ENCODE measurements at places on chromosomes 11 and 22.

- DNase-seq = peak; percentile 43
These were observed 32.1 kb upstream of the PRODH start for GRCh38 chr22:18968011-18968749.

DNA sequence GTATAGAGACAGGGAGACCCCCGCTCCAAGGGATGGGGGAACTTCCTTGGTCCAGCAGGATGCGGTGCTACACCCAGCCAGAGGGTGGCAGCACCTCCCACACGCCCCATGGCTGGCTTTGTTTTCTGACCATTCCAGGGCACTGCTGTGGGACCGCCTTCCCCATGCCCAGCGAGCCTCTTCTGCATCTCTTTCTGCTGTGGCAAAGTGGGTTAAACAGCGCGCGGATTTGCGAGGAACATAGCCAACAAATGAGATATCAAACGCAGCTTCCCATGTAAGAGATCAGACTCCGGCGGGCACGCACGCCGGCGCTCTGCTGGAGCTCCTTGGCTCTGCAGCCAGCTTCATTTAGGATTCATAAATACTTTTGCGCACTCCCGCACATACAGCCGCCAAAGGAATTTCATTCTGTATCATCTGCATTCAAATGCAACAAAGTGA is 485.8 kb upstream of the CADM1 start:
- no peak for DNase-seq

DNA sequence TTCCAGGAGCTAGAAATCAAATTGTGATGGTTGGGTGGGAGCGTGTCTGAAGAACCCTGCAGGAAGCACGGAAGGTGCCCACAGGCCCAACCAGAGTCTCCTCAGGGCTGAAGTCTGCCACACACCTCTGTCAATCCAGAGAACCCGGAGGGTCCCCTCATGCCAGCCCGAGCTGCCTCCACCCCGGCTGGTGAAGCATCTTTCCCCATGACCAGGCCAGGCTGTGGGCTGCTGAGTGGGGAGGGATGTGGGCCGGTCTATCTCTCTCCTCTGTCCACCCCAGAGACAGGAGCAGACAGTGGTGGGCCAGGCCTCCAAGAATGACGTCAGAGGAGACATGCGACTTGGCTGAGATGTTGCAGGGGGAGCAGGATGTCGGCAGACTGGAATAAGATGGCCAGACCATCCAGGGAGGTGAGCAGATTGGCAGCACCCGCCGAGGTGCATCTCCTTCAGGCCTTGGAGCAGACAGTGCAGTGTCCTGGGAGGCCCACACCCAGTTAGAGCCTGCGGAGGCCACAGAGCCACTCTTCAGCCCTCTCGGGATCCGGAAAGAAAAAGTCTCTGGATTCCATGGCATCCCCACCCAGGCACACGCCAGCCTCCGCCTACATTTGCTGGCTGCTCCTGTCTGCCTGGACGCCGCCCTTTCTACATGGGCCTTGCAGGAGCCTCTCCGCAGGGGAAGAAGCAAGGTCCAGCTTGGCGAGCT is 1524.9 kb downstream of the BRD1 start:
- no peak for DNase-seq

- no peak for DNase-seq
These were observed 4.5 kb downstream of the RNH1 start for GRCh38 chr11:502288-503178.

- DNase-seq = no peak
These were observed 25.4 kb downstream of the ADAMTS15 start for GRCh38 chr11:130473795-130474377.

DNA sequence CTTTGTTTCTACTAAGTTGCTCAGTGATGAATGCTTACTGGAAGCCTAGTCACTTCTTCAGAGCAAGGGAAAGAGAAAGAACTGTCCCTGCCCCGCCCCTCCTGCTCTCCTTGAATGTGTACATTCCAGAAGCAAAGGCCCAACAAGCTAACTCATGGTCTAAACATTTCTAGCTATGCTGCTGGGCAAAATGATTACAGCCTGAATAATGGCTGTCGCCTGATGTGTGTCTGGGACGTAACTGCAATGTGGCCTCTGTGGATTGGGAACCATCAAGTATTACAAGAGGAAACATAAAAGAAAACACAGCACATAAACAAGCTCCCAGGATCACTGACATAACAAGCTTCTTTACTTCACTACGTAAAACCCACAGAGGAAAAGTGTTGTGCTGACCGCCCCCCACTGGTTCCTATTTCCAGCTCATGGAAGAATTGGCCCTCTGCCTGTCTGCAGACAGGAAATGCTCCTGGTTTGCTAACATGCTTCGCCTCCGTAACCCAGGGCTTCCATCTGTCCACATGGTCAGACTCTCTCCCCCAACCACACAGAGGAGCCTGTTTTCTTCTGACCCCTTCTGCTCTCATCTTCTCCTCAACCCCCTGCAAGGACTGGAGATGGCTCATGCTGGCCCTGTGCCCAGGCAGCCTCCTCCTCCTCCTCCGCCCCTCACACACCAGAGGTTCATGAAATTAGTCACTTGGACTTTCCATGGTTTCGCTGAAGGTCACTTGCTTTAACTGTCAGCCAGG is 187.2 kb downstream of the MAML2 start:
- peak; percentile 99 for DNase-seq

GRCh38 chr22:31630331-31631329 is 31.4 kb downstream of the PISD start:
- DNase-seq = peak; percentile 85

- DNase-seq = peak; percentile 17
These were observed 761 bp upstream of the TMEM25 start for GRCh38 chr11:118530180-118530682.

GRCh38 chr22:48218889-48219420 is 1456.5 kb downstream of the TBC1D22A start:
- DNase-seq = no peak

DNA sequence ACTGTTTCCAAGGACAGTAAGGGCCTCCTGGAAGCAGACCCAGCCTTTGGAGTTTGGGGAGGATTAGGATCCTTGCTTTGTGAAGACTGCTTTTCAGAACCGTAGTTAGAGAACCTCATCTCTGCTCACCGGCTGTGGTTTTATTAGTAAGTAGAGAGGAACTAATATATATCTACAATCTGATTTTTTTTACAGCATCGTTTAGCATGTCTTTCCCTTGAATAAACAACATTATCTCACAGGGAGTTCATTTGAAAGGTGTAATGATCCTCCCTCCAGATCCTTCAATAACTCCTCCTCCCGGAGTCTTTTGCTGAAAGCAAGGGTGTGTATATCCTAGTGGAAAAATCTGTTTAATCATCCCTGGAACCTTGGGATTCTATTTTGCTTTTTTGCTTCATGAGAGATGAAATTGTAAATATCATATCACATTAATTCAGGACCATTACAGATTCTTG is 132.7 kb downstream of the DBX1 start:
- DNase-seq = peak; percentile 32

DNA sequence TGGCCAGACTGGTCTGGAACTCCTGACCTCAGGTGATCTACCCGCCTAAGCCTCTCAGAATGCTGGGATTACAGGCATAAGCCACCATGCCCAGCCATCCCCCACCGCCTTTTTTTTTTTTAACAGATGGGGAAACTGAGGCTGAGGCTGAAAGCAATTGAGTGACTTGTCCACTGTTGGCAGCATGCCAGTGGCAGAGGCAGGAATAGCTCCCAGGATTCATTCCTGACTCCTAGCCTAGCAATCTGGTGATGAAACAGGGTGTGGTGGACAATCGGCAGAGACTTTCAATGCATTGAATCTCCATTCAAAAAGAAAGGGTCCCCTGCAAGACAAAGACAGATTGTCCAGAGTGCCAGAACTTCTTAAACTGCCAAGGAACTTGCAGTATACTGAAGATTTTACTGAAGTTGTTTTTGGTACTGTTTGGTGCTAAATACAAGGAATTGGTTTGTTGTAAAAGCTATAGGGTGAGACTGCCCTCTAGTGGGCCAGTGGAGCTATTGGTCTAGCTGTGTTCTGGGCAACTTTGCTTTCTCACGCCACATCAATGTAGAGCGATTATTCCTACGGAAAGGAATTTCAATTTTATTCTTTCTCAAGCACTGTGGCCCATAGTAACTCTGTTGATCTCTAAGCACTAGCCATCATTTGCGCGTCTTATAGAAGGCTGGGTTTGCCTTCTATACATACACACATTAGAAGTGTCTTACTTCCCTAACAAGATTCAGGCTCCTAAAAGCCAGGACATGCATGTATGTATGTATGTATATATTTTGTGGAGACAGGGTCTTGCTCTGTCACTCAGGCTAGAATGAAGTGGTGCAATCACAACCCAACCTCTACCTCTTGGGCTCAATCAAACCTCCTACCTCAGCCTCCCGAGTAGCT is 21.0 kb downstream of the C22orf31 start:
- DNase-seq = peak; percentile 90

- DNase-seq = no peak
These were observed 220.1 kb upstream of the E2F8 start for GRCh38 chr11:19460718-19461405.

DNA sequence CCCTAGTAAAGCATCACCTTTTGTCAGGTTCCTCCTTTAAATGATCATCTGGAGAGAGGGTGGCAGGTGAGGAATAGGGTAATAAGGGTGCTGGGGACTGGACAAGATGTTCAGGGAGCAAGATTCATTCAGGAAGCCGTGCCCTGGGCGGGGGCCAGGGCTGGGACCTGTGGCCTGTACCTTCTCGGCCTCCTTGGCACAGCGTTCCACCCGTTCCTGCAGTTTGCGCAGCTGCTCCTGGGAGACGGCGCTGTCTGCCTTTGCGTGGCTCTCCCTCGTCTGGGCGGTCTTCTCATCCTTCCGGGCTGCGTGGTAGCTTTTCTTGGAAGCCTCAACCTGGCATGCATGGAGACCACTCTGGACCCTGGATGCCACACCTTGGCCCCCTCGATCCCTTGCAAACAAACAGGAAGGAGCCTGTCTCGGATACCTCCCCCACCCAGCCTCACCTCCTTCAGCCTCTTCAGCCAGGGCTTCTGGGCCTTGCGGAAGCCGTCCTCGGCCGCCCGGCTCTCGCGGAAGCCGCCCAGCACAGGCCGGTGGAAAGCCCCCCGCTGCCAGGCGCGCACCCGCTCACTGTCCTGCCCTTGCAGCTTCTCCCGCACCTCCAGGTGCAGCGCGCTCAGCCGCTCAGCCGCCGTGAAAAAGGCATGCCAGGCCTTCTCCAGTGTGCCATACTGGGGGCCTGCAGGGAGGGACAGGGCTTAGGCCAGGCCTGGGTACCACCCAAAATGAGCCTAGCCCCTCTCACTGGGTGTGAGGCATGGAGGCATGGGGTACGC is 3.5 kb upstream of the ARFGAP2 start:
- DNase-seq = no peak

DNA sequence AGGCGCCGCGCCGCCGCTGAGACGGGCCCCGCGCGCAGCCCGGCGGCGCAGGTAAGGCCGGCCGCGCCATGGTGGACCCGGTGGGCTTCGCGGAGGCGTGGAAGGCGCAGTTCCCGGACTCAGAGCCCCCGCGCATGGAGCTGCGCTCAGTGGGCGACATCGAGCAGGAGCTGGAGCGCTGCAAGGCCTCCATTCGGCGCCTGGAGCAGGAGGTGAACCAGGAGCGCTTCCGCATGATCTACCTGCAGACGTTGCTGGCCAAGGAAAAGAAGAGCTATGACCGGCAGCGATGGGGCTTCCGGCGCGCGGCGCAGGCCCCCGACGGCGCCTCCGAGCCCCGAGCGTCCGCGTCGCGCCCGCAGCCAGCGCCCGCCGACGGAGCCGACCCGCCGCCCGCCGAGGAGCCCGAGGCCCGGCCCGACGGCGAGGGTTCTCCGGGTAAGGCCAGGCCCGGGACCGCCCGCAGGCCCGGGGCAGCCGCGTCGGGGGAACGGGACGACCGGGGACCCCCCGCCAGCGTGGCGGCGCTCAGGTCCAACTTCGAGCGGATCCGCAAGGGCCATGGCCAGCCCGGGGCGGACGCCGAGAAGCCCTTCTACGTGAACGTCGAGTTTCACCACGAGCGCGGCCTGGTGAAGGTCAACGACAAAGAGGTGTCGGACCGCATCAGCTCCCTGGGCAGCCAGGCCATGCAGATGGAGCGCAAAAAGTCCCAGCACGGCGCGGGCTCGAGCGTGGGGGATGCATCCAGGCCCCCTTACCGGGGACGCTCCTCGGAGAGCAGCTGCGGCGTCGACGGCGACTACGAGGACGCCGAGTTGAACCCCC is 798 bp downstream of the BCR start:
- DNase-seq = no peak

GRCh38 chr11:36167729-36168128 is 121.5 kb downstream of the COMMD9 start:
- no peak for DNase-seq

DNA sequence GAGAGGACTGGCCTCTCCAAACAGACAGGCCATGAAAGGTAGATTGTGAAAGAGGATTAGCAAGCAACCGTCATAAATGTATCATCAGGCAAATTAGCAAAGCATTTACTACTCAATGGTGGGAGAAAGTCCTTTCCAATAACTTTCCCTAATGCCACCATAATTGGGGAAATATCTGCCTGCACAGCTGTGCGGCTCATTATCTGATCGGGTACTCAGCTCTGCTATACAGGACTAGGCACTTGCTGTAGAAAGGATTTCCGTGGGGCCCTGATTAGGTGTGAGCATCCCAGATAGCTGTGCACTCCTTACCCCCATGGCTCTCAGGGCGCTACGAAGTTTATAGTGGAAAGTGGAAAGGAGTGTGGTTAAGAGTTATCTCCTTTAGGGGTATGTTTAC is 309.7 kb upstream of the PLET1 start:
- no peak for DNase-seq

DNA sequence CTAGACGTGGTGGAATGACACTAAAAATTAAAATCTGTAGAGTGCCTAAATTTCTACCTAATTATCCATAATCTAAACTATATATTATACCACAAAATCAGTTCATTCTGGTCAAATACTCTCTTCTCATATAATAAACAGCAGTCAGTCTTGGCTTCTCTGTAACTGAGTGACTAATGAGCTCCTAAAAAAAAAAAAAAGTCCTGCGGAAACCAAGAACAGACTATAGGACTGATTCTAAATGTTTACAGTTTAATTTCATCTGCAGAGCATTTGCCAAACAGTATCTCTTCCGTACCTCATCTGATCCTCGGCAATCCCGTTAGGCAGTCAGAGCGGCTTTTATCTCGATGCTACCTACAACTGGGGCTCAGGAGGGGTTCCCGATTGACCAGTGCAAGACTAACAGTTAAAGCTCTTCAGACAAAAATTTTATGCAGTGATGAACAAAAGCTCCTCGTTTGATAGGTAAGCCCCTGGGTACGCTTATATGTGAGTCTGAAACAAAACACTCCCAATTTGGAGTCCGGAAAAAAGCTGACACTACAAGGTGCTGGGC is 686 bp downstream of the KIF18A start:
- peak; percentile 53 for DNase-seq

DNA sequence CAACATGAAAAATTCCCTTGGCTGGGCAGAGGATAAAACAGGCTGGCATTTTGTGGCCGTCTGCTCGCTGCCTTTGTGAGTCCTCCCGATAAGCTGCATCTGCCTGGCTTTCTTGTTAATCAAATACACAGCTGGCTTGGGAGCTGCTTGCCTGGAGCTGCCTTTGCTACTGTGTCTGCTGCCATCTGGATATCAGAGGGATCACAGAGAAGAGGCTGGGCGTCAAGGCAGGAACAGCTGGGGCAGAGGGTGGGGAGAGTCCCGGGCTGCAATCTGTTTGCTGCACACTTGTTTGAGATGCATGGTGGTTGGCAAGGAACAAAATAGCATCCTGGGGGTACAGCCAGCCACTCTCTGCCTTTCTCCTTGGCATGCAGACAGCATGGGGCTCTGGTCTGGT is 36.0 kb downstream of the COMMD9 start:
- no peak for DNase-seq

- DNase-seq = no peak
These were observed 32.7 kb downstream of the METTL15 start for GRCh38 chr11:28140689-28141455.

GRCh38 chr22:24106385-24107381 is 74.6 kb upstream of the SUSD2 start:
- DNase-seq = peak; percentile 19

GRCh38 chr11:106456647-106457046 is 379.2 kb downstream of the AASDHPPT start:
- no peak for DNase-seq

Measured in EH (cell line).